Fibroblast of skin of right biceps (primary cell): ENCODE measurements at places on chromosomes 6 and 20.

DNA sequence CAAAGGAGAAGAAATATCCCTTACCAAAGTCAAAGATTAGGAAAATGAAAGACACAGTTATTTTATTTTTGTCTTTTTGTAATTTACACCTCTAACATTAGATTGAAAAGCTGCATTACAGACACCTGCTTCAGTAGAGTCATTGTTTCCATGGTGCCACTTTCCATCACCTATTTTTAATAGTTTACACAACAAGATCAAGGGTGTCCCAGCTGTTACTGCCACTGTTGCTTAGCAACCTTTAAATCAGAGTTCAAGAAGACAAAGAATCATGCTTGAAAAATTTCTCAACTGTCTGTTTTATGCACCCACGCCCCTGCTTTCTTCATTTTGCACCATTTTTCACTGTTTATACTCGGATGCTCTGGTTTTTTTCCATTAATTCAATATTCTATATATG is 668.2 kb upstream of the GJE1 start:
- peak; percentile 49 for DNase-seq

DNA sequence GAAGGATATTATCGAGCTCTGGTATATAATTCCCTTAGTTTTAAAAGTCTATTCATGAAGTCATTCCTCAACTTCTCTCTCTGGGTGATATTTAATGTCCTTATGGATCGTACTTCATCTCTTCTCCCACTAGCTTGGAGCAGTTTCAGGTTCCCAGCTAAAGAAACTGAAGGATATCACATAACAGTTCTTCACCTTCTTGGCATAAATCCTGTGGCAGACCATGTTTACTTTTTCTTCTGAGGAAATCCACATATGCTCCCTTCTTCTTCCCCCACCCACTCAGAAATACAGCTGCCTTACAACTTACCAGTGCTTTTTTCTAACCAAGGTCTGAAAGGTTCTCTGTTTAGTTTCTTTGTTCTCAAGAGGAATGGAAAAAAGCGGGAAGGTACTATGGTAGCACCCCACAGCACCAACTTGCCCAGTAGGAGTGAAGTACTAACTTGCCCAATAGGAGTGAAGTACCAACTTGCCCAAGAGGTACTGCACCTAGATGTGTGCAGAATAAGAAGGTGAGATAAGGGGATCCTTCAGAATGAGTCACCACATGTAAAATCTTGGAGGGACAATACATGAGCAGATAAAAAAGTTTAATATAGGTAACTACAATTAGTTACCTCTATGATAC is 53.1 kb downstream of the TSPYL4 start:
- no peak for DNase-seq

DNA sequence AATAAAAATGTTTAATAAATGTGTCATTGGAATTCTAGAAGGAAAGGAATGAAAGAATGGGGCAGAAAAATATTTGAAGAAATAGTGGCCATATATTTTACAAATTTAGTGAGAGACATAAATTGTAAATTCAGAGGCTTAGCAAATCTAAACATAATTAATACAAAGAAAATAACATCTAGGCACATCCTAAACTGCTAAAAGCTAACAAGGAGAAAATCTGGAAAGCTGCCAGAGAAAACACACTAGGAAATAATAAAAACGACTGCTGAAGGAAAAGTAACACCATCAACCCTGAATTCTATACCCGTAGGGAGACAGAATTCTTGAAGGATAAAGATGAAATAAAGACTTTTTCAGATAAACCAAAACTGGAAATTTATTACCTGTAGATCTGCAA is 23.8 kb downstream of the CYB5R4 start:
- no peak for DNase-seq

GRCh38 chr6:22056398-22056797 is 240.4 kb downstream of the PRL start:
- no peak for DNase-seq

GRCh38 chr6:117552618-117553017 is 49.7 kb downstream of the GOPC start:
- DNase-seq: peak; percentile 53

GRCh38 chr20:1651268-1652058 is 6.1 kb downstream of the SIRPG start:
- DNase-seq: no peak

DNA sequence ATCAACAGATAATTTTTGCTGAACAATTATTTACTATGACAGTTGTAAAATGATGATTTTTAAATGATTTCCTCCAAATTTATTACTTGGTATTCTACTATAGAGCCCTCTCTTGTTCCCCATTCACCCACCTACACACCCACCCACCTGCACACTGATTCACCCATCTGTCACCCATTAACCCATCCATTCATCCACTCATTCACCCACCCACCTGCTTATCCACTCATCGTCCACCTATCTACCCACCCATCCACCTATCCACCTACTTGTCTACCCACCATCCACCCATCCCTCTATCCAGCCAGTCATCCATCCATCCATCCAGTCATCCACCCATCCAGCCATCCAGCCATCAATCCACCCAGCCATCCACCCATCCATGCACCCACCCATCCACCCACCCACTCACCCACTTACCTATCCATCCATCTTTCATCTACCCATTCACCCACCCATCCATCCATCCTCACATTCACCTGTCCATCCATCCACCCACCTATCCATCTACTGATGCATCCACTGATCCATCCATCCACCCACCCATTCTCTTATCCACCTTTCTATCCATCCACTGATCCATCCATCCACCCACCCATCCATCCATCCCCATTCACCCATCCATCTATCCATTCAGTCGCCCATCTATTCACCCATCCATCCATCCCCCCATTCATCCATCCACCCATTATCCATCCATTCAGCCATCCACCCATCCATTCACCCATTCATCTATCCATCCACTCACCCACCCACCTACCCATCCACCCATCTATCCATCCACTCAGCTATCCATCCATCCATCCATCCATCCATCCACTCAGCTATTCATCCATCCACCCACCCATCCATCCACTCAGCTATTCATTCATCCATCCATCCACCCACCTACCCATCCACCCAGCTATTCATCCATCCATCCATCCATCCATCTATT is 72.0 kb downstream of the SYNJ2 start:
- DNase-seq: no peak

GRCh38 chr6:113636357-113636824 is 220.8 kb upstream of the MARCKS start:
- DNase-seq: peak; percentile 43

DNA sequence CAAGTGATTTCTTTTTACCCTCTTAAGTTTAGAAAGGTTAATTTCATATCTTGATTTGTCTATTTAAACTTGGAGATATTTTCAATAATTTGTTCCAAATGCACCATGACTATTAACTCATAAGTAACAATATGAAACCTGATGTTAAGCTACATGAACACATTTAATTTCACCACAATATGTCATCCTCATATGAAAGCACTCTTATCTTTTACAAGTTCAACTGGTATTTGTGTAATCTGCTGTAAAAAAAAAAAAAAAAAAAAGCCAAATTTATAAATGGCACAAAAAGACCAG is 110.4 kb downstream of the HFE start:
- no peak for DNase-seq
